ENCODE measurements at places on chromosomes 3 and 15.

DNA sequence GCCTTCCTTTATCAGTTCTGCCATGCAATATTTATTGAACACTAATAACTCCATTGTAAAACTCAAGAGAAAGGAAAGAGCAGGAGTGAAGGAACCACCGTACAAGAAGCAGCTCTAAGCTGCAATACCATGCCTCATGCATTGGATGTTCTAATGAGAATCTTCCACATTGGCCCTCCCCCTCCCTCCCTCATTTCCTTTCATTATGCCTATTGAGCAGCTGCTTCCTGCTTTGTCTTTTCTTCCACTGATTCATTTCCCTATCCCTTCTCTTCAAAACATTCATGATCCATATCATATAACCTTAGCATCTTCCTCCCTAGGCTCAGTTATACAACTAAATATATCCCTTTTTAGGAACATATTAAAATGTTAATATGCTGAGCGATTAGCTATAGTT, 698.7 kb upstream of the GOLIM4 start:
- no peak for DNase-seq

DNA sequence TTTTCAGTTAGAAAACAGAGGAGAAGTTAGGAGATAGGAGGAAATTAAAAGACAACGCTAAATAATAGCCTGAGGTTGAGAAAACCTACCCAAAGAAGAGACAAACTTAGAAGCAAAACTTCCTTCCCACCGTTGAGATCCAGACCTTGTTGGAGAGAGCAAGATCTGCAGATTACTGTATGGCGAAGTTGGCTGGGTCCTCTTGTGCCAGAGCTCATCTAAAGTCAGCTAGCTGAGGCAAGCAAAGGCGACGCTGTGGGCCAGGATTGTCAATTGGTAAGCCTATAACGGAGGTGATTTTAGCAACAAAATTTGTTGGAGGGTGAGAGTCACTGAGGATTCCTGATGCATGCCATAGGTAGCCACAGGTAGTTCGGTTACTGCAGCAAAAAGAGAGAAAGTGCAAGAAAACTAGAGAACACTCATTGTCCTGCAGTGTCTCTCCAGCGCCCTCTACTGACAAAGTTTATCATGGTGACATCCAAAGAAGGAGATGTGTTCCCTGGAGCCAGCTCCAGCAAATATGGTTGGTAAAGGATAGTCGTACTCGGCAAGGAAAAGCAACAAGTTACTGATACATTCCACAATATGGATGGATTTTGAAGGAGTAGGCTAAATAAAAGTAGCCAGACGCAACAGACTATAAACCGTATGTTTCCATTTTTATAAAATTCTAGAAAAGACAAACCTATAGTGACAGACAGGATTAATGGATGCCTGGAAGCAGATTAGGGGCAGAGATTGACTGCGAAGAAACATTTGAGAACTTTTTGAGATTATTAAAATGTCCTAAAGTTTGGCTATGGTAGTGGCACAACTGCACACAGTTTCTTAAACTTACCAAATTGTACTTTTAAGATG, 9.8 kb upstream of the OR5K4 start:
- DNase-seq = peak; percentile 82

DNA sequence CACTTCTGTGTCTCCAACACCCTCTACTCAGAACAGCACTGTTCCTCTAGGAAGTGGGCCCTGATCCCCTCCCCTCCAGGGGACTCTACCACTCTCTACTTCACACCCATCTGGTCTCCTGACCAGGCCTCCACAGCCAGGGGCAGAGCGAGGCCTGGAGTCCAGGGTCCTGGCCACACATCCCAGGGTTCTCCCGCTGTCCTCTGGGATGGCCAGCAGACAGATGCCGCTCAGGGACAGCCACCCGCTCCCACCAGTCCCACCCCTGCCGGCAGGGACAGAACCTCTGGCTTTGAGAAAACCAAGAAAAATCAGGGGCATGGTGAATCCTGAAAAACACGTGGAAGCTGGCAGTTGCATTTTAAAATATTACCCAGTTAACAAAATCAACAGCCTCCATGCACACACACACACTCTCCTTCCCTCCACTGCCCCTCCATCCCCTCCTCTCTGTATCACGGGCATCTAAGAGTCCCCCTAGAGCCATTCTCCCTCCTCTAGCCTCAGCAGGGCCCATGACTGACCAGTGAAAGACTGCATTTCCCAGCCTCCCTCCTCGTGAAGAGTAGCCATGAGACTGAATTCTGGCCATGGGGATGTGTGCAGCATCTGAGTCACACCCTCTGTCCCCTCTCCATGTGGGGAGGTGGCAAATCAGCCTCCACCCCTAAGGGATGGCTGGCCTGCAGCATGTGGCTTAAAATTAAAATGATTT, 32.1 kb upstream of the IQSEC1 start:
- DNase-seq = no peak

DNA sequence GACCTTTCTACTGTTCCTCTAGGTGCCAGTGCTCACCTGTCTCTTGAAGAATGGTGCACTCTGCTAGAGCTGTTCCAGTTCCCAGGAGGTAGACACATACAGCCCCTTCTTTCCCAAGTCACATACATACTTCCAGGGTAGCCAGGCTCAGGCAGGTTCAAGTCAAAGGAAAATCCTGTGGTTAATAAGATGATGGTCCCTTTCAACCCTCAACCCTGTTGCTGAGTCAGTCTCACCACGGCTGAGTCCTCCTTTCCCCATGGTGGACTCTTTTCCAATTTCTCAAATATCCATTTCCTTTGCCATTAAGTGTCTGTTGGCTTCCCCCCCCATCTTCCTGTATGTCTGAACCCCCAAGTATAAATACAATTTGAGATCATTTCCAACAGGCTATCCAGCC, 56.1 kb upstream of the ACAN start:
- peak; percentile 4 for DNase-seq

DNA sequence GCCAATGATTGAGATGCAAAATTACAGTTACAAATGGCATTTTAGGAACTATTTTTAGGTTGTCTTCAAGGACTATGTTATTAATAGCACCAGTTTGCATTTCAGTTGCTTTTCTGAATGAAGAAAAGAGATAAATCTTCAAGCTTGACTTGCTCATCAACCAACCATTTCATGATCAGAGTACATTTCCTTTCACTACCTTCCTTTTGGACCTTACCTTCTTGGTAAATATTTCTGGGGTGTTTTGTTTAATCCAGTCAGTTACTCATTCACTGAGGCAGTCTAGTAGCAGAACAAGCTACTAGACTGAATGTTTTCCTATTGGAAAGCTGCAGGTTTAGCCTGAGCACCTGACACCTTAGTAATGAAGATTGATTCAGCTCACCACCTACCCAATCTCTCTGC, 8.2 kb downstream of the SLC27A2 start:
- no peak for DNase-seq

DNA sequence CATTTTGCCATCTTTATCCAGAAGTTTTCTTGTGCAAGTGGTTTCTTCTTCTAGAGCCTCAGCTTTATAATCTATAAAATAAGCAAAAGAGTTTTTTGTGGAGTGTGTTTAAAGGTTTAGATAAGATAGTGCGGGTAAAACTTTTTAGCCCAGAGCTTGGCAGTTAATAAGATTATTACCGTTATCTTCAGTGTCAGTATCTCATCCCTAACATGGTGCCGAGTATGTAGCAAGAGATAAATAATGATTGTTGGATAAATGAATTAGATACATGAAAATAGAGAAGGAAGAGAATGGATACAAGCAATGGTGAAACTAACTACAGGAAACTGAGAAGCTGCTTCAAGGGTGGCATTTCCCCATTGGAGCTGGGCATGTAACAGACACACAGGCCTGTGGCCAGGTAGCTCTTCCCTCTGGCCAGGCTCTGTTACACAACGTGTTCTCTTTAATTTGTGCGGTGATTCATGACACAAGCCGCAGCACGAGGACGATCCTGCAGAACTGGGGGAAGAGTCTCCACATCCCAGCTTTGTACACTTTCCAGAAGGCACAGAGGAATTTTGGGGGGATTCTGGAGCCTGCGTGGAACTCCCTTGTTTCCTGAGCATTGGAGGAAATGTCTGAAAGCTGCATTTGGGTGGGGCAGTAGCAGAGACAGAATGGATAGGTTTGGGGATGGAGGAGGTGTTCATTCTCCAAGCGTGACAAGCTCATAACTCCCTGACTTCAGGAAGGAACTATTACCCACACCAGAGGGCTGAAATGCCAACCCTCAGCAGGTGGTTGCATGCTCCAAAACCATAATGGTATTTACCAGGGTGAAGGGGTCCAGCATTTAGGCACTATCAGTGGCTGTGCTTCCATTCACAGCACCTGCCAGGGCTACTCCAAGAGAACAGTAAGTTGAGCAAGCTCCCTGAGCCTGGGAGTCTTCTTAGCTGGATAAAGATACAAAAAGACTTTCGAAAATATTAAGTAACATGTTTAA, 14.2 kb upstream of the ST6GAL1 start:
- no peak for DNase-seq

Measured in M059J (cell line).